ENCODE measurements at places on chromosomes 16 and 17.

DNA sequence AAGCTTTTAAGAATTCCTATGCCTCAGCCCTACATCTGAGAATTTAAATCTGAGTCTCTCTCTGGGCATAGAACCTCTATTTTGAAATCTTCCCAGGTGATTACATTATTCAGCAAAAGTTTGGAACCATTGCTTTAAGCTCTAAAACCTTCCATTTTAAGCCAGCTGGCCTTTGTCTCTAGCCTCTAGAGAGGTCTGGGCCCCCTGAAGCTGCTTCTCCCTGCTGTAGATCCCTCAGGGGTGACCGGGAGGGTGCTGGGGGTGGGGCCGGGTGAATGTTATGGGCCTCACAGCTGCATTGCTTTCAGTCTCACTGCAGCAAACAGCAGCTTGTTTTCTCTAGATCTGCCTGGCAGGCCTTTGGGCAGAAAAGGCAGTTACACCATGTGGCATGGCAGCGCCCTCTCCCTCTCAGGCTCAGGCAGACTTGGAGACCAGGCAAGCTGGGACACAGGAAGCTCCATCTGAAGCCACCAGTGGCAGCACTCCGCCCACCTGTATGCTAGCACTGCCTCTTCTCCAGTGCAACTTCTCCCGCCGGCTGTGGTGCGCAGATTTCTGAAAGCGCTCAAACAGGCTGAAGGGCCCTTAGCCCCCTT is 66.3 kb downstream of the MPRIP start:
- DNase-seq = no peak

DNA sequence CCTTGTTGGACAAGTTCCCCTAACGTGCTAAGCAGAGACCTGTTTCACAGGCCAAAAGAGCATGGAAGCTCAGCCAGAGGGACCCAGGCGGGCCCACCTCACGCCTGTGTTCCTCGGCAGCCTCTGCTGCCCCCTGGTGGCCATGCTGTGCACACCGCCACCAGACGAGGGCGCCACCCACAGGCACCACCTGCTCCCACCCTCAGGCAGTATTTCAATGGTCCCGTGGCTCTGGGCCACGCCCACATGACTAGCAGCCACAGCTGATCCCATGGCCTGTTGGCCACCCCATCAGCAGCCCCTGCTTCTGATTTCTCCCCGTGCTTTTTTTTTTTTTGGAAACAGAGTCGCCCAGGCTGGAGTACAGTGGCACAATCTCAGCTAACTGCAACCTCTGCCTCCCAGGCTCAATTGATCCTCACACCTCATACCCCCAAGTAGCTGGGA is 18.9 kb downstream of the MPG start:
- peak; percentile 95 for DNase-seq

- peak; percentile 76 for DNase-seq
Measured at GRCh38 chr17:76710863-76711611, at the start of gene MXRA7. TSS of gene MXRA7 (minus strand) at chr17:76710965. CDS start at chr17:76710946, 19 bp downstream.

GRCh38 chr16:65120461-65120830 is 1.4 kb downstream of the CDH11 start:
- DNase-seq = no peak

DNA sequence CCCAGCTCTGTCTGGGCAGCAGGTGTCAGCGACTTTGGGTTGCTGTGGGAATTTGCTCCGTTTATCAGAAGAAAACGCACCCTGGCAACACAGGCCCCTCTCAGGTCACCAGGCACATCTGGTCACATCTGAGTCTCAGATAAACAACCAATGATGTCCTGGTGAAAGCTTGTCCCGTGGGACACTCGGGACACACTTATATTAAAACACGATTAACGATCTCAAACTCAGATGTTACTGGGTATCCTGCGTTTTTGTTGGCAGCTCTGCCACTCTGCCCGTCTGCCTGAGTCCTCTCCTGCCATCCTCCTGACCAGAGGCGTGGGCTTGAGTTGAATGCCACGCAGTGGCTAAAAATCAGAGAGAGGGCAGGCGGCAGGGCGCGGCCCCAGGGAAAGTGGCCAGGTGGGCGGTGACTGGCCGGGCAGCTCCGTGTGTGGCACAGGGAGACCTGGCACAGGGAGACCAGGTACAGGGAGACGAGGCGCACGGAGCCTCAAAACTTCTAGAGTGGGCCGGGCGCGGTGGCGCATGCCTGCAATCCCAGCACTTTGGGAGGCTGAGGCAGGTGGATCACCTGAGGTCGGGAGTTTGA is 2.1 kb downstream of the SECTM1 start:
- DNase-seq = no peak

- DNase-seq = no peak
Measured at GRCh38 chr16:29148131-29148691, 163.4 kb downstream of the LAT start.

DNA sequence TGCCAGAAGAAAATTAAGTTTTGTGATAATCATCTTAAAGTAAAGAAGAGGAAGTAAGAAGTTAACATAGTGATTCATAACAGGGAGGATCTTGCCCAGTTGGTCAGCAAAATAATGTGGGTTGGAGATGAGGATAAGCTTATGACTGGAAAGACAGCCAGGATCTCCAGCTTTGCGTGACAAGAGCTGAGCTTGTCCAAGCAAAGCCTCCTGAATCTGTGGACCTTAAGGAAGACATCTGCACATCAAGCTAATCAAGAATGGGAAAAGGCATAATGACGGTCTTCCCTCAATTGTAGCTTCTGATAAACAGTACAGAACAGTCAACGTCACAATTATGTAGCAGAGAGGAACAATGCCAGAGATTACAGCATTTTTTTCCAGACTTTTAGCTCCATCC is 744.7 kb upstream of the GOT2 start:
- no peak for DNase-seq

- DNase-seq = no peak
Measured at GRCh38 chr17:4539025-4539424, 16.2 kb downstream of the MYBBP1A start.

GRCh38 chr16:24833352-24833751 is 12.4 kb upstream of the SLC5A11 start:
- no peak for DNase-seq

DNA sequence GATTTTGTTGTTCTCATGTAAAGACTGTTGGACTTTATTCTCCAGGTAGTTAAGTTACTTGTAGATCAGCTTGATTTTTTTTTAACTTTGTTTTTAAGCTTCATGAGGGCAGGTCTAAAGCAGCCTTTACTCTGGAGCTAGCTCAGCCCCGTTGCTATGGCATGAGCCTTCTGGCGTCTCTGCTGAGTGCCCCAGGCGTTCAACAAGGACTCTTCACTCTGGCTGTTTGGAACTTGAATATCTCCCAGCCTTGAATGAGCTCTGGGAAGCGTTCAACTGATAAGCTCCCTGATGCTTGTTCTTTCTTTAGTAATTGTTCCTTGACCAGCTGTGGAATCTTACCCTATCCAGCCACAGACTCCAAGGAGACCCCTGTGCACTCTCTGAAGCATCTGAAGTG is 82.3 kb downstream of the GNAO1 start:
- no peak for DNase-seq

DNA sequence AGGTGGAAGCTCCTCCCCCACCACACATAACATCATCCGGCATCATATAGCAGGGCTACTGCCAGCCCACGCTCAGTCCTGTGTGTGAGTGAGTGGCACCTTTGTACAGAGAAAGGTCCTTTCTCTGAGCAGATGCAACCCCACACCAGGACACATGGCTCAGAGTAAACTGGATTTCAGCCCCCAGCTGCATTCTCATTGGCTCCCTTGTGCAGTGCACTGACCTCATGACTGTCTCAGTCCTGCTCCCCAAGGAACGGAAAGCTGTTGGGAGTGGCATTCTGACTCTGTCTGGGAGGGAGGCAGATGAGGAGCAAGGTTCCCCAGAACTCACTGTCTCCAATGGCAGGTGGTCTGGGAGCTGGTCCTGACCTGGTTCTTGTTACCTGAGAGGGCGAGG is 244.1 kb downstream of the PHKB start:
- no peak for DNase-seq

DNA sequence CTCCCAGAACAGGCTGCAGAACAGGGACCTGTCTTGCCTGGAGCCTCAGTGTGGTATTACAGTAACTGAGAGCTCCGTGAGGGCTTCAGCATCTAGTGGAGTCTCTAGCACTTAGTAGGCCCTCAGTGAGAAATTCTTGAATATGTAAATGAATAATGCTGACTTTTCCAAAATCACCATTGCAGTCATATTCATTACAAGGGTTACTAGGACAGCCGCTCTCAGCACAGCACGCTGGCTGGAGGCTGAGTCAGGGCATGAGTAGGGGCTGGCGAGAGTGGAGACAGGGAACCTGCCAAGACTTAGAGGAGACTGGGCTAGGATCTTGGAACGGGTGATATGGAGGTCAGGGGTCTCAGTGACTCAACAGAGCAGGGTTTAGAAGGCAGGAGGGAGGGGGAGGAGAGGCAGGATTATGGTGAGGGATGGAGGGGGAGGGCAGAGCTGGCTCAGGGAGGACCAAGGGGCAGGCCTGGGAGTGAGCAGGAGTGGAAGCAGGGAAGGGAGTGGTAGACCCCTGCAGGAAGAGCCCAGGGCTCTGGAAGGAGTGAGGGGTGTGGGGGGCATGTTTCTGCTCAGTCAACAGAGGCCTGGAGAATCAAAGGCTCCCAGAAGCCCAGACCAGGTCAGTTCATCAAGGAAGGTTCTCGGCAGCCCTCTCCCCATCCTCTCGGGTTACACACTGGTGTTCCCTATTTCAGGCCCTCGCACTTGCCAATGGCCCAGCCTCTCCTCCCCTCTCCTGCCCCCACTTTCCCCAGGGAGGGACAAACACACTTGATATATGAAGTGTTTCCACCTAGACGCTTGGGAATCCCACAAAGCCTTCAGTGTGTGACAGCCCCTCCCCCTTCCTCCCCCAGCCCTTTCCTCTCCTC is 42.3 kb downstream of the FZD2 start:
- DNase-seq = no peak

DNA sequence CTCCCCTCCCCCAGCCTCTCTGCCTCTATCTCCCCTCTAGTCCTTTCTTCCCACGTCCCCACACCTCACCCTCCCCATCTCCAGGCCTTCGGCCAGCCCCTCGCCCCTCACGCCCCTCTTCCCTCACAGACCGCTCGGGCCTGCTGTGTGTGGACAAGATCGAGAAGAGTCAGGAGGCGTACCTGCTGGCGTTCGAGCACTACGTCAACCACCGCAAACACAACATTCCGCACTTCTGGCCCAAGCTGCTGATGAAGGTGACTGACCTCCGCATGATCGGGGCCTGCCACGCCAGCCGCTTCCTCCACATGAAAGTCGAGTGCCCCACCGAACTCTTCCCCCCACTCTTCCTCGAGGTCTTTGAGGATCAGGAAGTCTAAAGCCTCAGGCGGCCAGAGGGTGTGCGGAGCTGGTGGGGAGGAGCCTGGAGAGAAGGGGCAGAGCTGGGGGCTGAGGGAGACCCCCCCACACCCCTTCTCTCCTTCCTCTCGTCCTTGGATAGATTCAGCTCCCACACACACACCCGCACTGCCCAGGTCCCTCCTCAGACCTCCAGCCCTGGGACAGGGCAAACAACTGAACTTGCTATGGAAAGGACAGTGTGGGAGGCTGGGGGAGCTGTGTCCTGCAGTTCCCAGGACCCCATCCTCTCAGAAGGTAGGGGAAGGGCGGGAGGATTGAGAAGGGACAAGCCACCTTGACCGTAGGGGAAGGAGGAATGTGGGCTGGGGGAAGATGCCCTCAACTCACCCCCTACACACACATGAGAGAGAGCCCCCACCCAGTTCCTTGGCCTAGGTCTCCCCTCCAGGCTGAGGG is 11.1 kb downstream of the NR1D1 start:
- no peak for DNase-seq

DNA sequence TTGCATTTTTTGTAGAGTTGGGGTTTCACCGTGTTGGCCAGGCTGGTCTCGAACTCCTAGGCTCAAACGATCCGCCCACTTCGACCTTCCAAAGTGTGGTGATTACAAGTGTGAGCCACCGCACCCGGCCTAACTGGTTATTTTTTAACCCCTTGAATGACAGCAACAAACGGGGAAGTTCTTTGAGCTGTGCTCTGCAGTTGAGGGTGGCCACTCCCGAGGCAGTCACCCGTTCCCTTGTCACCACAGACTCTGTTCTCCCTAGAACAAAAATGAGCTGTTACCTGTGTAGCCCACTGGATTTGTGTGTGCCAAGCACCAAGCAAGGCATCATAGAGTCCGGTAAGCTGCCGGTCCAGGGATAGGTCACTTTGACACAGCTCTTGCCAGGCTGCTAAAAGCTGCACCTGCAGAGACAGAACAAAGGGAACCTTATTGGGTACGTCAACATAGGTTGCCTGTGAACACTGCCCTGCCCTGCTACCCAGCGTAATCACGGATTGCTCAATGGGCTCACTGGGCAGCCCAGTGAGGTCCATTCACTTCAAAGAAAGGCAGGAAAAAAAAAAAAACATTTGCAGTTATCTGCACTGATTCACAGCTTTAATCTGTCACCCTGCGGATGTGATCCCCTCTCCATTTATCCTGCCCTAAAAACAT is 19.6 kb downstream of the COG7 start:
- no peak for DNase-seq

GRCh38 chr17:80220736-80221215 is 549 bp downstream of the SLC26A11 start:
- no peak for DNase-seq

DNA sequence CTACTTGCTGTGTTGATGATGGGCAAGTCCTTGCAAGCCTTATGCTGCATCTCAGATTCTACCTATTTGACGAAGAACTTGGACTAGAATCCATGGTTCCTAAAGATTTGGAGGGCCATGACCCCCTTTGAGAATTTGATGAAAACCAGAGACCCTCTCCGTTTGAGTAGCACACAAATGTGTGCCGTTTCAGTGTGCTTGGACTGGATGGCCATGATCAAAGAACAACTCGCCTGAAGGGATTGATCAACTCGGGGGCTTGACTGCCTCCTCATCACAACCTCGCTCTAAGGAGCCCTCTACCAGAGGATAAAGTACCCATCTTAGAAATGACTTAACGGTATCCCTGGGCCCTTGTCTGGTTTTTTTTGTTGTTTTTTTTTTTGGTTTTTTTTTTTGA is 2.8 kb upstream of the ANKFY1 start:
- DNase-seq = no peak

Data from WTC11 (cell line).